Renal cortical epithelial cell (primary cell): ENCODE measurements at places on chromosomes 7 and 10. TPM values are rescaled to one million over a fixed set of nuclear protein-coding genes. Genes with fewer than 3 reads are reported as not detected.

The TSPAN13 gene
- 52.6 and 89.1 TPM in 2 replicates for total RNA-seq

The SEM1 gene
- total RNA-seq: 19.6 and 30.1 TPM in 2 replicates

The LRIT1 gene
- not detected in 2 replicates for total RNA-seq

The NPSR1 gene
- total RNA-seq: not detected in 2 replicates

The SYCE1 gene
- 0.25 TPM in 1 of 2 replicates, not detected in the other for total RNA-seq

The FAM53B gene
- total RNA-seq: 15.5 and 20.4 TPM in 2 replicates

DNA sequence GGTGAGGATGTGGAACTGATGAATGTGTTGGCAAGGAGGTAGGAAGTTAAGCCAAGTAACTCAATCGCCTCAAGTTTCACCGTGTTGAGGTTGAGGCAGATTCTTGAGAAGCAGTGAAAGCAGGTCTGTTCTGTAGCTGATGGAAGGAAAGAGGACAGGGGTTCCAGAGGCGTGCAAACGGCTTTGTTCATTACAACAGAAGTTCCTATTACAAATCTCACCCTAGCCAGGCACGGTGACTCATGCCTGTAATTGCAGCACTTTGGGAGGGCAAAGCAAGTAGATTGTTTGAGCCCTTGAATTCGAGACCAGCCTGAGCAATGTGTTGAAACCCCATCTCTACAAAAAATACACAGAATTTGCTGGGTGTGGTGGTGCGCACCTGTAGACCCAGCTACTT lies 36.9 kb upstream of the PTF1A start:
- DNase-seq: peak; percentile 6

- no peak for DNase-seq
Measured at GRCh38 chr7:104142147-104142546, 65.7 kb downstream of the ORC5 start.

GRCh38 chr7:151342102-151342646 lies 562 bp downstream of the NUB1 start:
- peak; percentile 21 for DNase-seq

- no peak for DNase-seq
Measured at GRCh38 chr10:102120991-102121738, 997 bp upstream of the LDB1 start.

DNA sequence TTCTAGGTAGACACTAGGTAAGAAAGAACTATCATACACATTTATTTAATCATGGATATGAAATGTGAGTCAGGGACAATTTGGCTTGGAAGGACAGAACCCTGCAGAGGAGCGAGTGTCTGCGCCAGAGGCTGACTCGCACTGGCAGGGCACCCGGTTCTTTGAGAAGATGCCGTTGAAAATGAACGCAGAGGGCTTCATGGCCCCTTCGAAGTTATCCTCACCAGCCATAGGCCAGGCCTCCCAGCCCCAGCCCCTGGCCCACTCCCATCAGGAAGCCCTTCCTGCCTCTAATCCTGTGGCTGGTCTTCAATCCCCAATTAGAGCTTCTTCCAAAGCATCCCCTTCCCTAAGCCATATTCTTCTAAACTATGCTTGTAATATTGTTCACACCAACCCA lies 239.8 kb downstream of the TCERG1L start:
- DNase-seq: no peak

- DNase-seq: no peak
Measured at GRCh38 chr7:77444123-77444522, 28.0 kb upstream of the GSAP start.

DNA sequence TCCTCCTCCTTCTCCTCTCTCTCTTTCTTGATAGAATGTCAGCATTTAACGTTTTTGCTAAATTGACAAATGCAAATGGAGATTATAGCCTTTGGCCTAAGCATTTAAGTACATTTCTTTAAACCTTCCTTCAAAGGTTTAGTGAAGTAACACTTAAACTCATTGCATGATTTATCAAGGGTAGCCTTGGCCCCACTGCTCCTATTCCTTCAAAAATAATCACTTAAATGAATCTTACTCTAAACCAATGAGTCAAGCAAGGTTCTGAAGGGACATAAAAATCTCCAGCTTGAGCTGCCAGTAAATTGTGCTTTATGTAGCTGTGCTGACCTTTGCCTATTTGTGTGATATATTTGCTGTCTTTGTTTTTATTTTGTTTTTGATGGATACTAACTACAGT lies 358.5 kb upstream of the AKR1E2 start:
- DNase-seq: no peak

DNA sequence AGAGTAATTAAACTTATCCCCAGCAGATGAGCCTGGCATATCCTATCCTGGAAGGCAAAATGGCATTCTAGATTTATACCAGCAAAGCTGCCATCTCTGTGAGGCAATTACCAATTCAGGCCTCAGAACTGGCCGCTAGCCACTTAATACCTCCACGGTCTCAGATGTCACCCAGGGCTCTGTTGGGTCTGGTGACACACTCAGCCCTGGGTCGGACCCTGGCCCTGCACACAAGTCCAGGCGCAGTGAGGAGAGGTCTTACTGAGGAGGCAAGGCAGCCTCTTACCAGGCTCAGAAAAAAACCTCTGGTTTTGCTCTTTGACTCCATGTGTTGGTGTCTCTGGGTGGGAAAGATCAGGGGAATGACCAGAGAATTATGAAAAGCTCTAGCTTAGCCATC lies 186.6 kb downstream of the EMX2 start:
- DNase-seq: no peak

- DNase-seq: peak; percentile 51
Measured at GRCh38 chr7:115941703-115942268, 88.8 kb downstream of the TFEC start.

- DNase-seq: peak; percentile 15
Measured at GRCh38 chr7:148911626-148912025, 27.5 kb upstream of the EZH2 start.

GRCh38 chr10:18523025-18523424 lies 128.4 kb downstream of the NSUN6 start:
- DNase-seq: no peak

- DNase-seq: peak; percentile 56
Measured at GRCh38 chr7:155965010-155965409, 152.7 kb upstream of the SHH start.

GRCh38 chr7:123974326-123974908 lies 49.4 kb downstream of the SPAM1 start:
- DNase-seq: no peak

GRCh38 chr7:94160719-94161435 lies 156.7 kb upstream of the BET1 start:
- no peak for DNase-seq

DNA sequence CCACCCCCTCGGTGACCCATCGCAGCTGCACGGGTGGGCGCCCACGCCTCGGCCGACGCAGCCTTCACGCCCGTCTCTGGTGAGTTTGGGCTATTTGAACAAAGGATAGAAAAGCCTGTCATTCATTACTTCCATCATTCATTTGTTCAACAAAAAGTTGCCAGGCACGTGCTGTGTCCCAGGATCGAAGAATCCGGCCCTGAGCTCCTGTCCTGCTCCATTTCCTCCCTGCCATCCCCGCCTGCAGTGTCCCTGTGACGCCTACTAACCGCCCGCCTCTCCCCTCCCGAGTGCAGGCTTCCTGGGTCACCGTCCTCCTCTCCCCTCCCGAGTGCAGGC lies 340.1 kb downstream of the WDR37 start:
- no peak for DNase-seq

DNA sequence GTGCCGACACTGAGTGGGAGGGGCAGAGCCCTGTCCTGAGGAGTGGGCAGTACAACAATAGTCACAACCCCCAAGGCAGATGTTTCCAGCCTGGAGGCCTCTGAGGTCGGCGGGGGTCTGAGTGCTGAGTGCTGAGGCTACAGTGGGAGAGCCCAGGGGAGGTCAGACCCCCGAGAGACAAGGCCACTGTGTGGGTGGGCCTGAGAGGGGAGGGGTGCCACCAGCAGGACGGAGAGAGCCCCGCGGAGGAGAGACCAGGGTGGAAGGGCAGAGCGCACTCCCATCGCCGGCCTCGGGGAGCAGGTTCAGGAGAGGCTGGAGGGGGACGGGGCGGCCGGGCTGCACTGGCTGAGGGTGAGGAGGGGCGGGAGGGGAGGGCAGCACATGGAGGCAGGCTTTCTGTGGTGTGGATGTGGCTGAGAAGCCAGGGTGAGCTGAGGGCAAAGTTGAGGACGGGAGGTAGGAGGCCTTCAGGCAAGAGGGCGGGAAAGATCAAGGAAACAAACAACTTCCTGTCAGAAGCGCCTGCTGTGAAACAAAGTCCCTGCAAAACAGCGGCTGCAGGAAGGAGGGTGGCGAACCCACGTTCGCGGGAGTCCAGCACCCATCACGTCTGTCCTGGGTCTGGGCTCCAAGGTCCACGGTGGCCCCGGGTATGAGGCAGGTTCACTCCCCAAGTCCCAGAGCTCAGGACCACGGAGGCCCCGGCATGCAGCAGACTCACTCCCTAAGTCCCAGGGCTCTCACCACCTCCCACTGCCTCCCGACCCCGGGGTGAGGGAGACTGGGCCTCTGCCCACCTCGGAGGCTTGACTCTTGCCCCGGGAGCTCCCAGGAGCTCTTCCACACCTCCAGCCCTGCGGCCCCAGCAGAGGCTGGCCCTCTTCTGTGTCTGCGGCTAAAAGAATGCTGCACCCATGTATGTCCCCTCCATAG lies 76.8 kb upstream of the NKX6-2 start:
- DNase-seq: no peak

GRCh38 chr7:100432053-100432452 lies 2.4 kb downstream of the MEPCE start:
- no peak for DNase-seq

- peak; percentile 3 for DNase-seq
Measured at GRCh38 chr10:112497347-112497950, 50.4 kb downstream of the VTI1A start.

DNA sequence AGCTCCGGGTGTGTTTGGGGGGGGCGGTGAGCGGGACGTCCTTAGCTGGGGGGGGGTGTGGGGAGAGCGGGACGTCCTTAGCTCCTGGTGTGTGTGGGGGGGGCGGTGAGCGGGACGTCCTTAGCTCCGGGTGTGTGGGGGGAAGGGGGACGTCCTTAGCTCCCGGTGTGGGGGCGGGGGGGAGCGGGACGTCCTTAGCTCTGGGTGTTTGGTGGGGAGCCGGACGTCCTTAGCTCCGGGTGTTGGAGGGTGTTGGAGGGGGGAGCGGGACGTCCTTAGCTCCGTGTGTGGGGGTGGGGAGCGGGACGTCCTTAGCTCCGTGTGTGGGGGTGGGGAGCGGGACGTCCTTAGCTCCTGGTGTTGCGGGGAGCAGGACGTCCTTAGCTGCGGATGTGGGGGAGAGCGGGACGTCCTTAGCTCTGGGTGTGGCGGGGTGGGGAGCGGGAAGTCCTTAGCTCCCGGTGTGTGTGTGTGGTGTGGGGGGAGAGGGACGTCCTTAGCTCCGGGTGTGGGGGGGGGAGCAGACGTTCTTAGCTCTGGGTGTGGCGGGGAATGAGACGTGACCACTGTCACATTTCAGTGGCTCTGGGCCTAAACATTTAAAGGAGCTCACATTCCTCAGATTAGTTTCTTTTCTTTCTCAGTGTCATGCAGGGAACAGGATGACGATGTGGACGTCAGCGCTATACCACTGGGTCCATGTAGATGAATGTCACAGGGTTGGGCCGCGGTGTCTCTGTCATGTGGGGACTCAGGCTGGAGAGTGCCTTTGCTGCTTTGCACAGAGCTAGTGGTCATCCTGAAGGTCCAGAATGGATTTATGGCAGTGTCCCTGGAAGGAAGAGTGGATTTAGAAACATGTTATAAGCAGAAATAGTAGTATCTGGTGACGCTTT lies 7.5 kb downstream of the DYNC2I1 start:
- peak; percentile 77 for DNase-seq

- DNase-seq: no peak
Measured at GRCh38 chr7:104225451-104225850, 17.6 kb upstream of the ORC5 start.

- DNase-seq: peak; percentile 58
Measured at GRCh38 chr7:123580406-123581161, 21.0 kb upstream of the ASB15 start.

DNA sequence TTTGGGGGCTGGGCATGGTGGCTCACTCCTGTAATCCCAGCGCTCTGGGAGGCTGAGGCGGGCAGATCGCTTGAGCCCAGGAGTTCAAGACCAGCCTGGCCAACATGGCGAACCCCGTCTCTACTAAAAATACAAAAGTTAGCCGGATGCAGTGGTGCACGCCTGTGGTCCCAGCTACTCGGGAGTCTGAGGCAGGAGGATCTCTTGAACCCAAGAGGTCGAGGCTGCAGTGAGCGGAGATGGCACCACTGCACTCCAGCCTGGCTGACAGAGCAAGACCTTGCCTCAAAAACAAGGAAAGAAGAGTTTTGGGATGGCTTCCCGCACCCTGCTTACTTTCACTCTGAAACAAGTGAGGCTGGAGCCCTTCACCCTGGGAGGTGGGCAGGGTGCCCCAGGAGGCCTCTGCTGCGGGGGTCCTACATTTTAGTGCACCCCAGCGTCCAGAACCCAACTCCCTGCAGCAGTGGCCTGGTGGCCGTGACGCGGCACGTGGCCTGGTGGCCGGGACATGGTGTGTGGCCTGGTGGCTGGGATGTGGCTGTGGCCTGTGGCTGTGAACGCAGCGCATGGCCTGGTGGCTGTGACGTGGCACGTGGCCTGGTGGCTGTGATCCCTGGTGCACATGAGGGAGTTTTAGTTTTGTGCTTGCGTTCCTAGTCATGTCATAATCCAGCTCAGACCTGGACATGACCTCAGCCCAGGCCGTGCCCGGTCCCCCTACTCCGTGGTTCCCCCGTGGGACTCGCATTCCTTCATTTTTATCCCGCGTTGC lies 9.3 kb downstream of the KNDC1 start:
- no peak for DNase-seq
